ENCODE measurements at places on chromosomes 3 and 15.

DNA sequence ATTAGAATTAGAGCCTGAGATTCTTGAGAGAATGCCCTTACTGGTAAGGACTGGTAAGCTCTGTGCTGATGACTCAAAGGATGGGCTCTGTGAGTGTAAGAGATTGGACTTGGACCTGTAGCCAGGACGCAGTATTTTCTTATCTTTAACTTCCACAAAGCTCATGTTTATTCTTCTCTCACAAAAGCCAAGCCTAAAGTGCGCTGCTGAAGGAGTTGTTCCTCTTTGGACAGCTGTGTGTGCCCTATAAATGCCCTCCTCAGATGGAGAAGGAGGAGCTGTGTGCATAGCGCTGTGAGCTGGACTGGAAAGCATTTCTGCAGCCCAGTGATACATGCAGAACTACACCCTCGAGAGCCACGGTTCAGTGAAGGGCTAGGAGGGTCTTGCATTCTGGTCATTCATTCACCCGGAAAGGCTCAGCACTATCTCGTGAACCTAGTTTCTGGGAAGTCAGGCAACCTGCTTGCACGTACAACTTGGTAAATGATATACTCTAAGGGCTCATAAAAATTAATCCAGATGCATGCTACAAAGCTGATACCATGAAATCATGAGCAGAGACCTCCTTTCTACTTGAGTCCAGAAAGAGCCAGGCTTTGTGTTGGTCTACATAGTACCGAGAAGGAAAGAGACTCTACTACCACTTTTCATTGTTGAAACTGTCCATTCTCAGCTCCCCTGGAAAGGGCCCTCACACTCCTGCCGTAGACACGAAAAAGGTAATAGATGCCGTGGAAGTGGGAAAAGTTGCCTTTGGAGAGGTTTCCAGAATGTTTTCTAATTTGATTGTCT, 103.0 kb upstream of the TBL1XR1 start:
- DNase-seq = no peak

DNA sequence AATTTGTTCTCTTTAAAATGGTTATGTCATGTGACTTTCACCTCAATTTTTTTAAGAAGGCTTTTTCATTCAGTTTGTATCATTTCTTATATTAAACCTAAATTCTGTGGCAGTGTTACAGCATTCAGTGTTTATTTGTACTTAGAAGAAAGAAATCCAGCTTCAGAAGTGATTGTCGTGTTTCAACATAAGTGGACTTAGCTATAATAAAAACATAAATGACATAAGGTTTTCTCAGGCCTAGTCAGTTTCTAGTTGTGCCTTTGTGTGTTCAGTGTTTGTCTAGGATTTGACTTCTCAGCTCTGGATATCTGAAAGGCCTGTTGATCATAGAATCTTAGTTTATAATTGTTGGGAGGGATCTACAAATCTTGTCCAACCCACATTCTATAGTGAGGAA, 80.5 kb downstream of the STT3B start:
- DNase-seq = no peak

DNA sequence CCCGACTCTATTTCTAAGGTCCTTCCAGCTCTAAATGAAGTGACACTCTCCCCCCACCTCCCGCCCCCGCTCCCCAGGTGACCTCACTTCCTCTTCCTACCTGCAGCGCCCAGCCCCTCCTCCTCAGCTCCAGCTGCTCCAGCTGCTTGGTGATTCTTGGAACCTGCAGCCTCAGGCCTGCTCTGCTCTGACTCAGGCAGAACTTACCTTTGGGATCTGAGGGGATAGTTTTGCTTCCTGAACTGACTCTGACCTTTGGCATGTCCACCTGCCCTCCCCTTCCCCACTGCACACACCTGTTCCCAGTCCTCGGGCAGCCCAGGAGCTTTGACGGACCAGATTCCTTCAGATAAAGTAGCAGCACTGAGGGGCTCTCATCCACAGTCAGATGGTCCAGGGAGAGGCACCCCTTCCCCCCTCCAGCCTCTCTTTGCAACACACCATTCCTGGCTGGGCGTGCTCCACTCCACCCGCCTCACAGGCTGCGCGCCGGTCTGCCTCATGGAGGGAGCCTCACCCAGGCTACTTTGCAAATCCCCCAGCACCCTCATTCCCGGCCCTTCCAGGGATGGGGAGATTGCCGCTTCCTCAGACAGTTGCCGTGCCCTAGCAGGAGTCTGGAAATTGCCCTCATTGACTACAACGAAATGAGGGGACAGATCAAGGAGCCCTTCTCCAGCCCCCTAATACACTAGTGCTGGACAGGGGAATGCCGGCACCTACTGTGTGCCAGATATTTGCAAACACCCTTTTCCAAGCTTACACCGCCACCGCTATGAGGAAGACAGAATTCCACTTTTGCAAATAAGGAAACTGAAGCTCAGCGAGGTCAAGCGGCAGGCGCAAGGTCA, 692 bp upstream of the C15orf39 start:
- DNase-seq = no peak

DNA sequence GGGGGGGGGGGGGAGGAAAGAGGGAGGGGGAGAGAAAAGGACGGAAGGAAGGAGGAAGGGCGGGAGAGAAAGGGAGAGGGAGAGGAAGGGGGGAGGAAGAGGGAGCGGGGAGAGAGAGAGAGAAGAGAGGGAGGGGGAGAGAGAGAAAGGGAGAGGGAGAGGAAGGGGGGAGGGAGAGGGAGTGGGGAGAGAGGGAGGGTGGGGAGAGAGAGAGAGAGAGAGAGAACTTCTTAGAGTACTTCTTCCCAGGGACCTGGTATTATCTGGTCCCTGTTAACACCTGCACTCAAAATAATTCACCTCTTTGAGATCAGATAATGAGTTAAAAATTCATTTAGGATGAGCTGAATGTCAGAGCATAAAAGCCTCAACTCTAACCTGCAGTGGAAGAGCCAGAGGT, 1.1 kb downstream of the SEC13 start:
- DNase-seq = no peak

GRCh38 chr3:162740941-162741596, 1244.5 kb downstream of the OTOL1 start:
- no peak for DNase-seq

- no peak for DNase-seq
Observed at GRCh38 chr15:99424978-99425656, 140.7 kb upstream of the MEF2A start.

- DNase-seq = no peak
Observed at GRCh38 chr3:80734483-80734882, 966.7 kb upstream of the ROBO1 start.

DNA sequence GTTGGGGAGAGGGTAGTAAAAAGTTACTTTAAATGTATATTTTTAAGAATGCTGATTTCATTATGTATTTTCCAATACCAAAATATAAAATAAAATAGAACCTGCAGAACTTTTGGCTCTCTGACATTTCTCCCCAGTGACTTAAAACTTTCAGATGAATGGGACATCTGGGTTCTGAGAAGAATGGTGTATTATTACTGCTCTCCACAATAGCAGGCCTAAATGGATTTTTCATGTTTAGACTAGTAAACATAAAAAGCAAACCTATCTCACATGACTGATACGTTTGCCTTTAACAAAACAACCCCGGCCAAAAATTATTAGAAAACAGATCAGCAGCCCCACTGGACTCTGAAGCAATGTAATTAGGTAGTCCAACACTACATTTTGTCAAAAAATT, 73.8 kb downstream of the FHIT start:
- DNase-seq = no peak

- DNase-seq = no peak
Observed at GRCh38 chr3:138434875-138435772, 708 bp downstream of the ESYT3 start.

DNA sequence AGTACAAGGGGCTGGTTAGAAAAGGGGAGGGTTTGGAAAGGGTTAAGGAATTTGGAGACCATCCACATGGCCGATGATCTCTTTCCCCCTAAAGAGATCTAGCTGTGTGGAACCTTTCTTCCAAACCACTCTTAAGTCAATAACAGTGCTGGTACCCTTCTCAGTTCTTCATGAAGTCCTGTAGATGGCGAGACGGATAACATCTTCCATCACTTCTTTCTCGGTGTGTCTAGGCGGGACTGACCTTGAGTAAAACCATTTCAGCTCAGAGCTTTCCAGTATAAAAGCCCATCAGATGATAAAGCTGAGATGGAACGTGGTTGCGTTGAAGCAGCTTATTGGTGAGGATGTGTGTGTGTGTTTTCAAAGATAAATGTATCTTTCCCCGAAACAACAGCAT, 151.5 kb upstream of the BHLHE40 start:
- DNase-seq = no peak

DNA sequence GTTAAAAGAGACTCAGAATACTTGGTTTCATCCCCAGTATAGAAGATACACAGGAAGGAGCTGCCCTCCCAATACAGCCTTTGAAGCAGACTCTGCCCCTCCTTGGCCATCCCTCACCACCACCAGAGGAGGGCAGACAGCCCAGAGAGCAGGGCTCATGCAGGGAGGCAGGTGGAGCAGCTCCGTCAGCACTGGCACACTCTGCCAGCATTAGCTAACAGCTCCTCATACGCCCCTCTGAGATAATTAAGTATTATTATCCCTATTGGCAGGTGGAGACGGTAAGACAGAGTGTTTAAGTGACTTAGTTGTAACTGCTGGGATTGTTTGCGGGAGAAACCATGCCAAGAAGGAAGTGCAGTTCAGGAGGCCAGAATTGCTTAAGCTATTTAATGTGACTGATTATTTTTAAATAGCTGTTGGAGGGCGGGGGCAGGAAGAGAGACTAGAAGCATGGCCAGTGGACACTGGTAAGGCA, 434.0 kb downstream of the EPHB1 start:
- DNase-seq = no peak

GRCh38 chr3:156602424-156602823, 47.5 kb upstream of the SSR3 start:
- DNase-seq = no peak

- DNase-seq = no peak
Observed at GRCh38 chr3:105608623-105609022, 241.9 kb downstream of the ALCAM start.

GRCh38 chr3:5217824-5218595, 30.5 kb downstream of the EDEM1 start:
- DNase-seq = no peak

DNA sequence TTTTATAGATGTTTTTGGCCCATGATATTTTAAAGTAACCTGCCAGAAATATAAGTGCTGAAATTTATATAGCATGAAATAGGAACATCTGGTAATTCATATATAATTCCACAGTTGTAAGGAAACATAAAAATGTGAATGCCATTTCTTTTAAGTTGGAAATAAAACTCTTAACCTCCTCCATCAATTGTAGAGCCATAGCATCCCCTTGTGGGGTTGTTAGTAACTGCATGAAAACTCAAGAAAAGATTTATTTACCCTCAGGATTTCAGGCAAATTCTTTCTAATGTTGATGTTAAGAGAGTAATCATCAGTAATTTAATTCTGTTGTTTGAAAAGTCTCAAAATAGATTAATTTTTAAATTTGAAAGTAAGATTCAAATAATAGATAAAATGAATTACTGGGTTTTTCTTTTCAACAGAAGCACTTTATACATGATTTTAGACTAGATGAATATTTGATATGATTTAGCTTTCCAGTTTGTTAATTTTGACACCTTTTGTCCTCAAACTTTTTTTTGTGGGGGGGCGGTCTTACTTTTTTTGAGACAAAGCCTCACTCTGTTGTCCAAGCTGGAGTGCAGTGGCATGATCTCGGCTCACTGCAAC, 74.7 kb downstream of the RASA2 start:
- no peak for DNase-seq

Measured in T1000 (cell line).